ENCODE measurements at places on chromosomes 7 and 10.

- no peak for DNase-seq
Measured at GRCh38 chr10:92993699-92994272, 66.8 kb upstream of the CYP26C1 start.

DNA sequence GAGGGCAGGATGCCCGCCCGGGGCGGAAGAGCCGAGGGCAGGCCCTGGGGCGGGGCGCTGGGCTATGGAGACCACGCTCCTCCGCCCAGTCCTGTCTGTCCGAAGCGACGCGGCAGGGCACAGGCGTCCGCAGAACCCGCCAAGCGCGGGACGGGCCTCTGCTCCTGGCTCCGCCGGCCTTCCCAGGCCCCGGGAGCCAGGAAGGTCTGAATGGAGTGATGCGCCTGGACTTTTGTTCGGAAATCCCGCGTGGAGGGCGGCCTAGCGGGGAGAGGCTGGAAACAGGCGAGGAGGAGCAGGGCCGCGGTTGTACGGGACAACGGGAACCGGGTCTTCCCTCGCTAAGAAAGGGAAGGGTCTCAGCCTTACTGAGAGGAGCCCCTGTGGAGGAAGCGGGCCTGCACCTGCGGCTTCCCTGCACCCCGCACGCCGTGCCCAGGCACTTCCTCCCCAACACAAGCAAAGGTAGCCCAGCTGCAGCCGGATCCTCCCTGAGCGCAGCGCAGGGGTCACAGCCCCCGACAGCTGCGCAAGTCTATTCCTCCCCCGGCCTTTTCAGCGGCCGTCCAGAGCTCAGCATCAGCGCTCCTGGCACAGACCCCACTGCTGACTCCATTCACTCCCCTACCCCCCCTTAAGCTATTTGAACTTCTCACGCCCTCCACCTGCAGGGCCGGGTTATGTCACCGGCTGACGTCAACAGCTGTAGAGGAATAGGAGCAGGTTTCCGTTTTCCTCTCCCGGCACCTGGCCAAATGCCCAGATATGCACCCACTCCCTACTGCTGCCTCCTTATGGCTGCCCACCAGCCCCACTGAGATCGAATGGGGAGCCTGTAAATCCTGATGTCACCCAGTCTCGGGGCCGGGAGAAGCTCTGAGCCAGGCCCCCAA lies 143.2 kb upstream of the RET start:
- DNase-seq = no peak

GRCh38 chr7:111364413-111364812 lies 197.9 kb downstream of the IMMP2L start:
- no peak for DNase-seq

- no peak for DNase-seq
Measured at GRCh38 chr10:11294831-11295450, 277.3 kb downstream of the CELF2 start.

- DNase-seq = no peak
Measured at GRCh38 chr7:69787736-69788431, 189.6 kb downstream of the AUTS2 start.

GRCh38 chr7:121069346-121070100 lies 81.0 kb downstream of the CPED1 start:
- DNase-seq = no peak

- no peak for DNase-seq
Measured at GRCh38 chr7:125934955-125935354, 1005.3 kb upstream of the POT1 start.

DNA sequence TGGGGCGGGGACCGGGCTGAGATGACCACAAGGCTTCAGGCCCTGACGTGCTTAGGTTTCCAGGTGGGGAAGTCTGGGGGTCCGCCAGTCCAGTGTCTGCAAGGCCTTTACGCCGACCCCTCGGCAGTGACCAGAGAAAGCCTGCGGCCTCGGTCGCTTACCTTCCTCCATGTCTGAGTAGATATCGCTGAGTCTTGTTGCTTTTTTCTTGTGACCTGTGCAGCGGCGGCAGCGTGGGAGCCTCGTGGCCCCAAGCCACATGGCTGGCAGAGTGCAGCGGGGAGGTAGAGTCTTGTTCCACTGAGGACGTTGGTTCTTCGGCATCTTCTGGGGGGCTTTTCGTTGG lies 329 bp downstream of the NOLC1 start:
- no peak for DNase-seq

GRCh38 chr10:117967149-117967650 lies 79.5 kb downstream of the RAB11FIP2 start:
- DNase-seq = no peak

DNA sequence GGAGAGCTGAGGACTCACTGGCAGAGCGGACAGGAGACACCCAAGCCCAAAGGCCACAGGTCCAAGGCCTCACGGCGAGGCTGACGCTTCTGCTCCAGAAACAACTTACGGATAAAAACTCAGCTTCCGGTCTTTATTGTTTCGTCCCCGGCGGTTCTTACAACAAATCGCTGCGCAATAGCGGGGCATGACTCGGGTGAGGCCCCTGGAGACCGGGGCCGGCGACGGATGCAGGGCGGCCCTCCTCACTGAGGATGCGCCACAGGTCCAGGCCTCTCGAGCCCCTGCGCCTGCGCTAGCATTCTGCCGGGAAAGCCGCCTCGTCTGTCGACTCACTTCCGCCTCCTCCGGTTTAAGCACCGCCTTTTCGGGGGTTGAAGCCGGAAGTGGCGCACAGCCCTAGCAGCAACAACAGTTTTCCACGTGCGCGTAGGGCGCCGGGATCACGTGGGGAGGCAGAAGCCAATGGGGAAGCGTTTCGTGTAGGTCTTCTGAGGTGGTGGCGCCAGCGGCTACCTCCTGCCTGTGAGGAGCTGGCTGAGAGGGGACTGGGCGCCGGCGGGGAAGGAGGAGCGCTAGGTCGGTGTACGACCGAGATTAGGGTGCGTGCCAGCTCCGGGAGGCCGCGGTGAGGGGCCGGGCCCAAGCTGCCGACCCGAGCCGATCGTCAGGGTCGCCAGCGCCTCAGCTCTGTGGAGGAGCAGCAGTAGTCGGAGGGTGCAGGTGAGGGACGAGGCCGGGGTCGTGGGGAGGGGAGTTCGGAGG lies at the start of the genes DNAJB9 and THAP5:
DNAJB9 (plus strand) TSS at position 494 of the 765 bp plus-strand sequence. CDS start 1,853 bp downstream, outside the sequence.
THAP5 (minus strand) TSS at position 326 of the 765 bp plus-strand sequence; CDS start at position 189, 137 bp downstream.
- DNase-seq = peak; percentile 94

- DNase-seq = no peak
Measured at GRCh38 chr7:67771846-67772605, 775.4 kb downstream of the TYW1 start.

GRCh38 chr10:61943674-61944378 lies 42.3 kb downstream of the ARID5B start:
- DNase-seq = peak; percentile 35

DNA sequence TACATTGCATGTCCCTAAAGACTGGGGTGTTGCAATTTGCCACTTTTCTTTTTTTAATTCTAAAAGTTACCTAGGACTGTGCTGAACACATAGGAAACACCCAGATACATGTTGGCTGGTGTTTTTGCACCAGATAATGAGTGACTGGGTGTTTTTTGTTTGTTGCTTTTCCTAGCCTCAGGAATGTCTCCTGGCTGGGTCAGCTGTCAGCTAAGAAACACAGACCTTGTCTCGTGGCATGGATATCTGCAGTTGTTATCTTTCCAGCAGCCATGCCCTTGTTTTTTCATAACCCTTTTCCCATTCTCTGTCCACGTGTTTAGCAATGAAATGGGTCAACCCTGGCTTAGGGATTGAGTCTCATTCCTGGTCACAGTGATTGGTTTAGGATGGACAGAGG lies 433.9 kb upstream of the ZMIZ1 start:
- DNase-seq = no peak

DNA sequence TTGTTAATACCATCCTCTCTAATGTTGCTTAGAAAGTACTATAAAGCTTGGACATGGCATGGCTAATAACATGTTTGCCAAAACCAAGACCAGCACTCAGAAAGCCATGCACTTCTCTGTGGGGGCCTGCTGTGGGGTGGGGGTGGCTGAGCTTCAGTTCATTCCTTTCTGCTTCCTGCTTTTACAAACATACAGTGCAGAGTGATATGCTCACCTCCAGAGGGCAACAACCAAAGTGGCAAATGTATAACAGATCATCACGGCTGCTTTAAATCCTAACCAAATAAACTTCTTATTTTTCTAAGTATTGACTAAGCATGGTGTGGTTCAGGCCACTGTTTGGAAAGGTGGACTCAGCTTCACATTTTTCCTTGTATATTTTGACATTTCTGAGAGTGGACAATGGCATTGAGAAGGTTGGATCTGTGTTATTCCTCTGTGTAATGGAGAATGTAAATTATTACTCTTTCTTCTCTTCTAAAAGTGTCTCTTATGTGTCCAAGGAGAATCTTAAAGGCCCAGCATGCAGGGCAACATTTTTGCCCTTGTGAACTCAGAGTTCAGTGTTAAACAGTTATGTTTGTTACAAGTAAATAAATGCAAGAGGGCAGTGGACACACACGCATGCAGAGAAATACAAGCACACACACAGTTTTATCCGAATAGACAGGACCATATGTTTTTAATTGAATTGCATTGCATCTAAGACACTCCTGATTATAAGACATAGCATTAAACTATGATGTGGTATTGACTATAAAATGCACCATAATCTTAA lies 186.1 kb downstream of the HERPUD2 start:
- no peak for DNase-seq

- no peak for DNase-seq
Measured at GRCh38 chr10:112671743-112672142, 224.7 kb downstream of the VTI1A start.

DNA sequence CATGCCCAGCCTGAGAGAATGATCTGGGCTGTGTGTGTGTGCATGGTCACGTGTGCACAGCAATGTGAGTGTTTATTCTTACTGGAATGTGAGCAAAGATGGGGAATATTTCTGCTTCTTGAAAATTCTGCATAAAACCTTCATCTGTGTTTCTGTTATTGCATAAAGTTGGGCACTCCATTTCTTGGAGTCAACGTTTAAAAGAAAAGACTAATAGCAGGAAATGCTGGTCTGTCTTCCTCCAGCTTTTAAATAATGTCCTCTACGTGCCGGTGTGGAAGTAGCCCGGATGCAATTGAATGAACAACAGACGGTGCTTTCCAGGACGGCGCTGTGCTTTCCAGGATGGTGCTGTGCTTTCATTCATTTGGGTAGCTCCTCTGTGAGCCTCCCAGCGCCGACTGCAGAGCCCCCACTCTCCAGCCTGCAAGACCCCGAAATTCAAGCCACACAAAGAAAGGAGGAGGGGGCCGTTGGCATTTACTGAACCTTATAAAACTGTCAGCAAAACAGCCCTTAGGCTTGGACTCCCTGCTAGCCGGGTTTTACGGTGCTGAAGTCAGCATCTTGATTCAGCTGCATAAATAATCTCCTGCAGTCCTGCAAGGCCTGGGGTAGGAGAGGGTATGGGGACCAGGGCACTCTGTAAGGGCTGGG lies 158.2 kb upstream of the PRKCQ start:
- DNase-seq = no peak

GRCh38 chr10:7046615-7047014 lies 364.2 kb downstream of the SFMBT2 start:
- no peak for DNase-seq

DNA sequence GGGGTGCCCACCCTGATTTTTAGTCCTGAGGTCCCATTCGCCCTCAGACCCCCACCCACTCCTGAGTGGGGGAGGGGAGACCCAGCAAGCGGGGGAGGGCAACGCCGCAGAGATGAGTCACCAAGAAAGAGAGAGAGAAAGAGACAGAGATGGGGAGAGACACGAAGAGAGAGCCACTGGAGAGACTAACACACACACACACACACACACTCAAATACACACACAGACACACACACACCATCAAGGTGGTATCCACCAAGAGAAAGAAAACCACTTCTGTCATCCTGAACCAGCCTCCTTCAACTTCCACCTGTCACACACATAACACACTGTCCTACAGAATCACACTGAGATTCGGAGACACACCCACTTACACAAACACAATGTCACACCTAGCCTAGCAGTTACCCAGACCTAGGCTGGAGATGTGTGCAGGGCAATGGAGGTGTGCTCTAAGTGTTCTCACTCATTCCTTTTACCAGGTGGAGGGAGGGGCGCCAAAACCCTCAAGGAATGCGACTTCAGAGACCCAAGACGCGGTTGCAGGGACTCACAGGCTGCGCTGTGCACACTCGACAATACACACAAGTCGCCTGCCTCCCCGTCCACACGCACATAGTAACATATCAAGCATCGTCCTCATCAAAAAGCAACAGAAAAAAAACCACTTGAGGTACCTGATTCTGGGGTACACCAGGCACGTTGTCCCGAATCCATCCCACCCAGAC lies 3.9 kb upstream of the VGF start:
- no peak for DNase-seq

DNA sequence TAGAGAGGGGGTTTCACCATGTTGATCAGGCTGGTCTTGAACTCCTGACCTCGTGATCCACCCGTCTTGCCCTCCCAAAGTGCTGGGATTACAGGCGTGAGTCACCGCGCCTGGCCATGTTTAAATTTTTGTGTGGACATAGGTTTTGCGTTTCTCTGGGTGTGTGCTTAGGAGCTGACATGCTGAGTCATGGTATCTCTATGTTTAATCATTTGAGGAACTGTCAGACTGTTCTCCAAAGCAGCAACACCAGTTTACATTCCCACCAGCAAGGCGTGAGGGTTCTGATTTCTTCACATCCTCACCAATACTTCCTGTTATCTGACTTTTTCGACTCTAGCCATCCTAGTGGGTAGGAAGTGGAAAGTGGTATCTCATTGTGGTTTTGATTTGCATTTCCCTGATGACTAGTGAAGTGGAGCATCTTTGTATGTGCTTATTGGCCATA lies 153.7 kb downstream of the DNAJB6 start:
- no peak for DNase-seq

DNA sequence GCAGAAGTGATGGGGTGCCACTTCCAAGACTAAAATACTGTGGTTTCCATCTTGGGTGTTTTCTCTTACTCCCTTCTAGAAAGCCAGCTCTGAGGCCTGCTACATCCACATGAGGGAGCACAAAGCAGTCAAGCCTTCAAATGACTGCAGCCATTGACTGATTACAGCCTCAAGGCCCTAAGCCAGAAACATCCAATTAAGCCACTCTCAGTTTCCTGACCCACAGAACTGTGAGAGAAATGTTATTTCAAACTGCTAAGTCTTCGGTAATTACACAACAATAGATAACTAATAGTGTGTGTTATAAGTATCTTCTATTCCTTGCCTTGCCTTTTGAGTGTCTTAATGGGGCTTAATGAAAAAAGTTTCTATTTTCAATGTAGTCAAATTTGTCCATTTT lies 24.8 kb downstream of the BRAF start:
- no peak for DNase-seq

DNA sequence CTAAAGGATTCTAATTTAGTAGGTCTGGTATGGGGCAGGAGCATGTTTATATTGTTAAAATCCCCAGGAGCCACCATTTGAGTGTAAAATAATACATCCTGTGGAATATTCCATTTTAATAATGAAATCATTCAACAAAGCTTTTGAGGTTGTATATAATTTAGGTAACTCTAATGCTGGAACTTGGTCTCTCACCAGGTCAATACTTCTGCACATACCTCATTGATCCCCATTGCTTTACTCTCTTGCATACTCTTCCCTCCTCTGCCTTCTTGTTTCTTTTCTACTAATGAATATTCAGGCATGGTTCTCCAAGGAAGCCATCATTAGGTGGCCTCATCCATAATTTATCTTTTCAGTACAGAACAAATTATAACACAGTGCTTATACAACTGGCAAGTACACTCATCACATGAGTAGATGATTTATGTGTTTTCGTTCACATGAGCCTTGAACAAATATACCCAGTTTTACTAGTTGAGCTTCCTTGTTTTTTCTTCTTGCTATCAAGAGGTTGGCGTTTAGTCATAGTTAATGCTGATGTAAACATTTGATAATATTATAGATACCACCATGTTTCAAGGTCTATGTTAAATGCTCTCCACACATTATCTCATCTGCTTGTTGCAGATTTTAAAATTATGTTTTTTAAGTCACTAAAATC lies 7.2 kb downstream of the PALS2 start:
- DNase-seq = no peak
